Posterior cingulate gyrus (tissue), 11 donors: ENCODE measurements at places on chromosomes 5 and 9.
A peak's percentile ranks its signal among the peaks of the same experiment; 100 is the strongest.

GRCh38 chr5:91598216-91598615 is 215.1 kb upstream of the ARRDC3 start:
- DNase-seq, result no peak

DNA sequence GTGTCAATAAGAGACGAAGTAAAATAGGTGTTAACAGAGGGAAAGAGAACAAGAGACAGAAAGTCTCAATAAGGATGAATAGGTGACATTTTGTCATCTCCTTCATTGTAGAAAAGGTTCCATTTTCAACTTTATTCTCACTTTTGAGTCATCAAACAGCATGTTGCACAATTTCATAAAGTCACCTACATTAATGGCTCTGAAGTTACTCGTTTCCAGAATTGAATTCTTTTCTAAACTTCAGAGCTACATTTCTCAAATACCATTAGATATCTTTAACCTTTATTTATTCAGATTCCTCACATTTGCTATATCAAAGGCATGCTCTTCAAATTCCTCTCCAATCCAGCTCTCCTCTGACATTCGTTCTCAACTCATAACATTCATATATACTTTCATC is 13.1 kb downstream of the ADAMTS6 start:
- DNase-seq, result no peak

- DNase-seq, result no peak
These were observed 8.6 kb downstream of the MORN5 start for GRCh38 chr9:122168356-122168755.

DNA sequence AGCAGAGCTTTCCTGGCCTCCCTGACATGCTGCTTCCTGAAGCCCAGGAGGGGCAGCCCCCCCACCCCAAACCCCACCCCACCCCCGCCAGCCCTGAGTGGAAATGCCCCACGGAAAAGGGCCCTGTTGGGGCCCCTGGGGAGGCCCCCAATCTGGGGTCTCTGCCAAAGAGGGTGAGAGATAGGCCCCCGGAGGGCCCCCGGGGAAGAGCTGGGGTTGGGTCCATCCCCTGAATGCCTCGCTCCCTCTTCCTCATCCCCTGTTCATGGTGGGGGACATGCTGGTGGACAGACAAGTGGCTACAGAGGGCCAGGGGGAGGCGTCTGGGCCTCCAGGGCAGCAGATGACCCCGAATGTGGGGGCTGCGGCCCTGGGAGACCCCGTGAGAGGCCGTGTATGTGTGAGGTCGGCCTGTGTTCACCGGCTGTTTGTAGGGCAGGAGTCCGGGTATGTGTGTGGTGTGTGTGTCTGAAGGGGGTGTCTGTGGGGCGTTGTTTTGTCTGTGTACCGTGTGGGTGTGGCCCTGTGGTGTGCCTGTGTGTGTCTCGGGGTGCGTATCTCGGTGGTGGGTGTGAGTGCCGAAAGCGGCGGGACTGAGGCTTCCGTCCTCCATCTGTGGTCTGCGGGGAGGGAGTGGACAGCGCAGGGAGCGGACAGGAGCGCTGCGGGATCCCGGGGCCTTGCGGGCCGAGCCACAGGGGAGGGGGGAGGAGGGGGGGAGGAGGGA is 11.3 kb downstream of the C9orf50 start:
- DNase-seq, result no peak

DNA sequence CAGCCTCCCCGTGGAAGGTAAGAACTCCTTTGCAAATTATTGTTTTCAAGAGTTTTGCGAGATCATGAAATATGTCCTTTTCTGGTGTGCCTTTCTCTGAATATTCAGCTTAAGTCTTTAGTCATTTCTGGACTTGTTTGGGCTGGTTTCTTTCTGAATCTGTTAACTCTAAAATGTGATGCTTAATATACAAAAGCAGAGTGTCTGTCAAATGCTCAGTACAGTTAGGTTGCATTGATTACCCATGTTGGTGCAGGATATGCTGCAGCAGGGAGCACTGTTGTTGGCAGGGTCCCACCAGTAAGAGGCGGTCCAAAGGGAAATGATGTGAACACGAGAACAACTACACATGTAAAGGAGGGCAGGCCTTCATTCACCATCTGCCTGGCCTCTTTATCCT is 47.7 kb downstream of the SPTAN1 start:
- no peak for DNase-seq

DNA sequence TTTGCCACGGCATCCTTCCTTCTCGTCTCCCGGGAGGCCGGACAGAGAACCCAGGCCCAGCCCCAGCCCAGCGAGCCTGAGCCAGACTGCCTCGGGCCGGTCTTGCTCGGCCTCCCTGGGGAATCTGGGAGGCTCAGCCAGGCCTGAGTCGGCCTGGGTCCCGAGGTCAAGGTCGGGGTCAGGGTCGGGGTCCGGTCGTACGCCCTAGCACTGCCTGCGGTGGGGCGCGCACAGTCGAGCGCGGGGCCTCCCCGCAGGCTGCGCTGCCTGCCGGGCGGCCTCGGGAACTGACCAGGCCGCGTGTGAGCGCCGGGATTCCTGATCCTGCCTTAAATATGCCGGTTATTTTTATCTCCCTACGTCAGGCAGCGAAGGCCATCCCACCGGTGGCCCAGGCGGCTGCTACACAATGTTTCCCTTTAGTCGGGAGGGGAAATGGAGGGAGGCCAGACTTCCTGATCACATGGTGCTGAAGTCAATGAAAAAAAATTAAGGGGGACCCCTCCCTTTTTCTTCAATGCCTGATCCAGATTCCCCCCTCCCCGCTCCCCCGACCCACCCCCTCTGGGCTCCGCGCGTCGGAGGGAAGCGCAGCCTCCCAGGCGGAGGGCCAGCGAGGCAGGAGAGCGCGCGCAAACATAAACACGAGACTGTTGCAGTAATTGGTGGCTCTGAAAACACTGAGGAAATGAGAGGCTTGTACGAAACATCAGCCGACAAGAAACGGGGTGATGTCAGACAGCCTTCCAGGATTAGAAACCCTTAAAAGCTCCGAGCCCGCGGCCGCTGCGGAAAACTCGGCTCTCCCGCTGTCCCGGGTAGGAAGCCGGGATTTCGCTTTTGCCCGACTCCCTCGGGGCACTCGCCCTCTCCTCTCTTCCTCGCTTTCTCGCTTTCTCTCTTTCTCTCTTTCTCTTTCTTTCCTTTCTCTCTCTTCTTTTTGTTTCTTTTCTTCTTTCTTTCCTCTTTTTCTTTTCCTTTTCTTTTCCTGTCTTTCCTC is 148.2 kb upstream of the KLF4 start:
- DNase-seq, result peak; percentile 70

DNA sequence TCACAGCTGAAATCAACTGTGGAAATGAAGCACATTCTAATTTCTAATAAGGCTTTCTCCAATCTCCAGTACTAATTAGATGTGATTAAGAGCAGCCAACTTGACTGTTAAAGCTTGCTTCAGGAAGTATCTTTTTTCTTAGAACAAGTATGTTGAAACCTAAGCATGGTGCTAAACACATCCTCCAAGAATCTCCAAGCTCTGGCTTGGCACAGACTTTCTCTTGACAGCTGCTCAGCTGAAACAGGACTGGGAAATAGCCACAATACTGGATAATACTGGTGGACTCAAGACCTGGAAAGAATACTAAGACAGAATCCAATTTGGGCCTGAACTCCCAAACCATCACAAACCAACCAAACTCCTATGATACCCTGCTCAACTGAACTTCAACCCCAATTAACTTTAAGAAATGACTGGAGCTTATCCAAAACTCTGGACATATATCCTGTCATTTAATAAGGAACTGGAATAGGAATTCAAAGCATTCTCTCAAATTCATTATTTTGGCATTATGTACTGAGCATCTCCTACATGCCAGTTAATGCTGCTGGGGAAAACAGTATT is 16.2 kb downstream of the PRKAA1 start:
- DNase-seq, result no peak

- DNase-seq, result no peak
These were observed 94.7 kb downstream of the RXRA start for GRCh38 chr9:134420974-134421432.

DNA sequence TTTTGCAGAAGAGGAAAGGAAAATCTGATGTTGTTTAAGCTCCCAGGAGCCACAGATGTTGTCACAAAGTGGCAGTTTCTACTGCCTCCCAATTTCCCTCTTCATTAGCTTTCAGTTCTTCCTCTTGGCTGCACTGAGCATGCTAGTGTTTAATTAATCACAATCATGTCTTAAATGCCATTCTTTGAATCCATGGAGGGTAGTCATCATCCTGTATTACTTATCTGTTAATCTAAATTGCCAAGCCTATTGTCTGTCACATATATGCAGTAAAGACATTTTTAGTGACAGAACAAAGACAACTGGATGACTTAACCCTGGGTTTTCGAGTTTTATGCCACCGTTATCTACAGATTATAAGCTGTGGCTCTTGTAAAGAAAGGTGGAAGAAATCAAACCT is 14.7 kb downstream of the KLHL9 start:
- DNase-seq, result no peak

- no peak for DNase-seq
These were observed 125.9 kb downstream of the TRPM3 start for GRCh38 chr9:70995511-70995910.

- no peak for DNase-seq
These were observed 6.4 kb upstream of the C6 start for GRCh38 chr5:41219658-41220269.

DNA sequence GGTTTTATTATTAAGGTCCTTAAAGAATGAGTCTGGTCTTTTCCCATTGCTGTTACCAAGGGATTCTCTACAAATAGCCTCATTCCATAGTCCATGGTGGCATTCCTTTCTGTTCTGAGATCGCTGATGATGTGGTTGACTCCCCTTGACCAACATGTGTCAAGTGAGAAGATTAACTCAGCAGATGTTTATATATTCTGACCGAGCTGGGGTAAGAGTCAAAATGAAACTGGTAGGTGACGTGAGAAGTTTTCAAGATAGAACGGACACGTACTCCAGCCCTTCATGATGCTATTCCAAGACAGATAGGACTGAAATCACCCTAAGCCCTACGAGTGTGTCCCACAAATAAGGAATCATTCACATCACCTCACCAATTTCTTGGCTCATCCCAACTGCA is 155.5 kb upstream of the WWC1 start:
- no peak for DNase-seq

GRCh38 chr5:138662599-138662998 is 87.4 kb upstream of the HSPA9 start:
- DNase-seq, result no peak

DNA sequence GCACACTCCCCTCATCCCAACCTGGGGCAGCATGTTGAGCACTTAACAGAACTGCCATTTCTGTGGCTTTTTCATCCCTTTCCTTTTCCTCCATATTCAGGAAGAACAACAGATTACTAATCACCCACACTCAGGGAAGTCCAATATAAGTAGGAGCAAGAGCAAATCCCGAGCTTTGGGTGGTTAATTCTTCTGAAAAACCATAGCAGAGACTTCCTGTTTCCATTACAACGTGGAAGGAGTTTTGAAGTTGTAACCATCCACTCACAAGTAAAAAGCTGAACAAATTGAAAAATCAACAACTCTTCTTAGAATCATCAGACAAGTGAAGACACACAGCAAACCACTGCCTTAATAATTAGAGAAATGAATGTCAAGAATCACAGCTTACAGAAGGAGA is 8.2 kb downstream of the CTSL start:
- DNase-seq, result no peak

GRCh38 chr5:52626312-52626711 is 161.4 kb upstream of the ITGA1 start:
- DNase-seq, result no peak

- DNase-seq, result no peak
These were observed 112.5 kb downstream of the MPDZ start for GRCh38 chr9:13166996-13167395.

- DNase-seq, result no peak
These were observed 16.2 kb downstream of the SPTAN1 start for GRCh38 chr9:128568470-128569078.

- DNase-seq, result no peak
These were observed 51.7 kb downstream of the SH3GL2 start for GRCh38 chr9:17630531-17630949.

- DNase-seq, result no peak
These were observed 76.7 kb upstream of the CCNG1 start for GRCh38 chr5:163360656-163361055.

DNA sequence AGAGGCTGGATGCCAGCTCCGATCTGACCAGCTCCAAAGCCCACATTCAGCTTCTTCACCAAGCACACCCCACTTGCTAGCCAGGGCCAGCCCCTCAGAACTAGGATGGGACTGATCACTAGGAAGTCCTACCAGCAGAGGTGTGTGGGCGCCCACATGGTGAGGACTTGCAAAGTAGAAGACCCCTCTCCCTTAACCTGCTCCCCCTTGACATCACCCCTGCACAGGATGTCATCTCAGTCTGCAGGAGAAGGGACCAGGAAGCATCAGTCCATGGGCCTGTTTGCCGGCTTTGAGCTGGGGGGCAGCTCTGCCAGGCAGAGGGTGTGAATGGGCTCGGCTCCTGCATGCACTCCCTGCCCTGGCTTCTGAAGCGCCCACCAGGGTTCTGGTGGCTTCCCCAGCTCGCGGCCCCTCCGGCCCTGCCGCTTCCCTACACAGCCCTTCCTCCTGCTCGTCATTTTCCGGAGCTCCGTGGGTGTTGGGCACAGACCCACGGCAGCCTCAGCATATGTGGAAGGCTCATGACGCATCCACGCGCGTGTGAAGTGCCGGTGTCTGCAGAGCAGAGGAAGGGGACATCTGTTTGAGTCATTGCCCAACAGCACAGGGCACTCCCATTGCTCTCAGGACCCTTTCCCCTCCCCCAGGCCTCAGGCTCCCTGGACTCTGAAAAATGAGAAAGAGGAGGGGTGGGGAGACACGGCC is 3.7 kb upstream of the FAM78A start:
- peak; percentile 62 for DNase-seq

DNA sequence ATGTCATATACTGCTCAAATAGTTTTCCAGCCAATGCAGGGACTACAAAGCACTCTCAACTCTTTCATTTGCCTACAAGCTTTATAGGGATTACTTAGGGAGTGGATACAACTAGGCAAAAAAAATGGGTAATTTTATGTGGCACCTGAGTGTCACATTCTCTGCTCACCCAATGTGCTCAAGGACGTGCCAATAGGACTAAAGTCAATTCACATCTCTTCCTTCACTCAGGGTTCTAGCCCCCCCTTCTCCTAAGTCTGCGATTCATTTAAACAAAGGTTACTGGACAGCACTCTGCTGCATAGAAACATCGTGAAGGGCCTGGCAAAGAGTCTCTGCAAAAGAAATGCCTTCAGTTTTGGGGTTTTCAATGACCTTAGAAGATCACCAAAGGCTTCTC is 142.3 kb downstream of the TSSK1B start:
- DNase-seq, result no peak

- DNase-seq, result no peak
These were observed 144.5 kb upstream of the ABCA1 start for GRCh38 chr9:105072476-105072875.

- DNase-seq, result no peak
These were observed 45.7 kb upstream of the FANCC start for GRCh38 chr9:95363051-95363841.

DNA sequence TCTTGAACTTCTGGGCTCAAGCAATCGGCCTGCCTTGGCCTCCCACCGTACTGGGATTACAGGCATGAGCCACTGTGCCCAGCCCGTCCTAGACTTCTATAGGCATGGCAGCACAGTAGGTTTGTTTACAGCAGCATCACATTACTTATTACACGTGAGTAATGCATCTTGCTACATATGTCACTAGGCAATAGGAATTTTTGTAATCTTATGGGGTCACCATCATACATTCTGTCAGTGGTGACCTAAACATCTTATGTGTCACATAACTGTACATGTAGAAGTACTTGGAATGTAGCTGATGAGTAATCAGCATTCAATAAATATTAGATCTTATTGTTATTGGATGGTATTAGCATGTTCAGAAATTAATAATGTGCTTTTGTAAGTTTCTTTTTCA is 22.9 kb upstream of the ABCA1 start:
- no peak for DNase-seq

- no peak for DNase-seq
These were observed 42.0 kb downstream of the ARRDC3 start for GRCh38 chr5:91341154-91341553.
